ENCODE measurements at places on chromosomes 3 and 15.

DNA sequence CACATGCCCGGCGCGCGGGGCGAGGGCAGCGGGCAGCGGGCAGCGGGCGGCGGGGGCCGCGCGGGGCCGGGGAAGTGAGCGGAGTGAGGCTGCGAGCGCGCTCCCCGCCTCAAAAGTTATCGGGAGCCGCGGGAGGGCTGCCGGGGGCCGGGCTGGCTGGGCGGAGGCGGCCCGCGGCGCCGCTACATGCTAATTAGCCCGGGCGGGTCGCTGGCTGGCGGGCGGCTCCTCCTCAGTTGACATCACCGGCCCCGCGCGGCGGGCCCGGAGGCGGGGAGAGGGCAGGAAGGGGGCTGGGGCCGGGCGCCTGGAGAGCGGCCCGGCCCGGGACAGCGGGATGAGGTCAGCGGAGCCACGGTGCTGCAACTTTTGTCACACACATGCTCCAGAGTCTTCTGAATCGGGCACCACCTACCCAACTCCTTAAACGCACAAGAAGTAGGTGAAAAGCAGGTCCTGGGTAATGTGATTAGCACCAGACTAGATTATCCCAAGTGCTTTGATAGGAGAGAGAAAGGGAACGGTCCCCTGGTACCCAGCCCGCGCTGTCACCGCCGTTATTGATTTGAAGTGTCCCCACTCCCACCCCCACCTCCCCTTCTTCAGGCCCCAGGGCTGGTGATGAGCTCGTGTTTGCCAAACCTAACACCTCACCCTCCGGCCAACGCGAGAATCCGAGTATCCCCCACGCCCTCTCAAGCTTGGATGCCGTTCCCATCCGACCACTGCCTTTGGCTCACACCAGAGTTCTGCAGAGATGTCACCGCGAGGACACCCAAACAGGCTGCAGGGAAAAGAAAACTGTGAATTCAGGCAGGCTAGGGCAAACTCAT lies at the start of gene HEG1:
Gene HEG1 (minus strand): TSS at position 85 of the 833 bp plus-strand sequence. CDS start 107 bp downstream, outside the sequence.
- no peak for DNase-seq

GRCh38 chr3:146491303-146491702 lies 21.9 kb upstream of the PLSCR2 start:
- no peak for DNase-seq

DNA sequence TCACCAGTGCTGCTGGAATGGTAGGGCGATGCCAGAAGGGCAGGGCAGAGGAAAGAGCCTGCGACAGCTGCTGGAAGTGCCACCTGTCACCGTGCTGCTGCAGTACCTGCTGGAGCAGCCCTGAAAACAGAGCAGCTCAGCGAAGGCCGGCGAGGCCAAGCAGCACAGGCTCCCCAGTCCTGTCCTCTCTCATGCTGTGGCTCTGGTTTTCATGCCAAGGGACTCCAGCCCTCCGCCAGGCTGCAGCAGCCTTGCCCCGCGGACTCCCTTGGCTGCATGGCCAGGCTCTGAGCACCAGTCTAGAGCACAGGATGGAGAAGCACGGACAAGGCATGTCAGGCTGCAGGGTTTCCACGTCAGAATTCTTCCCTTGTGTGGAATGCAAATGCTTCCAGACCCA lies 43.9 kb downstream of the ADCY5 start:
- no peak for DNase-seq

DNA sequence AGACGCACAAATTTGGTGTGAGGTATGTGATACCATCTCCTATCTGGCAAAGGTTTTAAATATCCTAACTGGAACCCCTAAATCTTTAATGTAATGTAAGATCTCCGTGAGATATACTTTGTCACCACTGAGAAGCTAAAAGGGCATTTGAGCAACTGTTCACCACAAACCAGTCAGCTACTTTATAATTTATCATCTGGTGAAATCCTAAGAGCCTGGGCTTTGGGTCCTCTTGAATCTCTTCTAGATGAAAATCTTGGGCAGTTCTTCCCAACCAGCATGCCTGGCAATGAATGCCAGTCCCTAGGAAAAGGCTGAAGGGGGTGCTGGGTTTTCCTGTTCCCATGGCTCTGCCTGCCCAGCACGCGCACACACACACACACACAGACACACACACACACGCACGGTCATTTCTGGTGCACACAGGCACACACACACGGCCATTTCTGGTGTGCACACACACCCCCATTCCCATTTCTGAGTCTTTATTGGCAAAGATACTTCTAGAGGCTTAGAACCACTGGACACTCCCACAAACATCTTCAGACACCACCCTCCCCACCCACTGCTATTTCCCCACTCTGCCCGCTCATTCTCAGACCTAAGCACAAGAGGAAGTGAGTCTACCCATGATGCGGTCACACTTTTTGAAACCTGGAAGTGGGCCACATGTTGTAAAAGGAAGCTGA lies 72.6 kb downstream of the MYO1E start:
- no peak for DNase-seq

GRCh38 chr3:143139762-143140161 lies 20.2 kb downstream of the CHST2 start:
- no peak for DNase-seq

GRCh38 chr15:47944637-47945288 lies 176.0 kb upstream of the SLC24A5 start:
- no peak for DNase-seq

- no peak for DNase-seq
These were observed 10.5 kb downstream of the LOXL1 start for GRCh38 chr15:73936588-73937290.

DNA sequence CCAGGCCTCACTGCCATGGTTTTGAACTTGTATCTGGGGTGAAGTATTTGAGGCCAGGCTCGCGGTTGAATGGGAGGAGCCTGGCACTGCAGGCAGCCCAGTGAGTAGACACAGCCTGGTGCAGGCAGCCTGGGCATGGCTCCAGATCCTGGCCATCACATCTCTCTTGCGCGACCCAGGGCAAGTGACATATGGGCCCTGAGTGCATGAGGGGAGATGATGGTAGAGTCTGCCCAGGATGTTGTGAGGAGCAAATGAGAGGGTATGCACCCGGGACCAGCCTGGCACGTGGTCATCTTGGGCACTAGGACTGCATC lies 103.5 kb downstream of the TBC1D2B start:
- DNase-seq: no peak

- DNase-seq: peak; percentile 80
These were observed 14.4 kb upstream of the BSN start for GRCh38 chr3:49539659-49540560.

- DNase-seq: no peak
These were observed 35.8 kb upstream of the ABHD2 start for GRCh38 chr15:89052474-89052873.

GRCh38 chr3:195768414-195768813 lies 43.3 kb downstream of the MUC4 start:
- DNase-seq: no peak

GRCh38 chr3:191294291-191294690 lies 34.9 kb upstream of the CCDC50 start:
- DNase-seq: no peak

DNA sequence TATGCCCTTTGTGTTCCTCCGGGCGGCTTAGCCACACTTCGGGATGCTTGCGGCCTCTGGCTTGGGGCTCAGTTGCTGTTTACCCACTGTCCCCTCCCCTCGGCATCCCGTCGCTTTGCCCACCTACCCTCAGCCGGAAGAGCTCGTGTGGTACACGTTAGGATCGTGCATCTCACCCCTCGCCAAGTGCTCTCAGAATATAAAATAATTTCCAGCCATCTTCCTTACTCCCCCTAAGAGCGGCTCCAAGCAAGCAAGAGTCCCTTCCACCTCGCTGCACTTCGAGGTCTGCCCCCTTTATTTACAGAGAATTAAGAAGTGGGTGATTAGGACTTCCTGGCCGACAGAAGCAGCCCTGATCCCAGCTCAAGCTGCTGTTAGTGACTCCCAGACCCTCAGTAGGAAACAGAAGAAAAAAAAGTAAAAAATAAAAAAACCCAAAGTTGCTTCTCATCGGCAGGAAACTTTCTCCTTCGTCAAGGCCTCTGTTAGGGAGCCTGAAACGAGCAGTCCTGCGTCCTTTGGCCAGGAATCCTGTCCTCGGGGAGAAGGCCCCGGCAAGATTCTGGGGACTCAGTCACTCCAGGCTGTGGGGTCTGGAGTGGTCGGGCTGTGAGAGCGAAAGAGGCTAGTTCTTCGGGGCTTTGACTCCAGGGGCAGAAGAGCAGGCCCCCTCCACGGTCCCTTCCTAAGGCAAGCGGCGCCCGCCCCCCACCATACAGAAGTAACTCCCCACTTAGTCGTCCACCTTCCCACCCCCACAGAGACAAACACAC lies 3.0 kb downstream of the MEIS2 start:
- no peak for DNase-seq

DNA sequence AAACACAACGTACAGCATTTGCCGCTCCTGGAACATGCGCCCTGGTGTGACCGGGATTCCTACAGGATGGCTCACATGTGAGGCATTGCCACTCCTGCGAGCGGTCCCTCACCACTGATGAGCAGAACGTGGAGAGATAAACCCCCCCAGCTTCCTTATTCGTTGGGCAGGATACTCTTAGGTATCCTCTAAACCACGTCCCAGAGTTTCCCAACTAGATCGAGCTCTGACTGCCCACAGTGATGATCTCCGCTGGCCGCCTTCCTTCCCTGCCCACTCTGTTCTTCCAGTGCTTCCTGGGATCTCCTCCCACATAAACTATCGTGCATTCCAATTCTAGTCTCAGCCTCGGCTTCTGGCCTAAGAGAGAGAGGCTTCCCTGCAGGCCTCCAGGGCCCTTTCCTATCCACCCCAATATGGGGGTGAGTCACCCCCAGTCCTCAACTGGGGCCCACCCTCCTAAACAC lies 91.8 kb downstream of the TOP2B start:
- DNase-seq: no peak

- no peak for DNase-seq
These were observed 776.5 kb downstream of the ROBO2 start for GRCh38 chr3:77816366-77816765.

DNA sequence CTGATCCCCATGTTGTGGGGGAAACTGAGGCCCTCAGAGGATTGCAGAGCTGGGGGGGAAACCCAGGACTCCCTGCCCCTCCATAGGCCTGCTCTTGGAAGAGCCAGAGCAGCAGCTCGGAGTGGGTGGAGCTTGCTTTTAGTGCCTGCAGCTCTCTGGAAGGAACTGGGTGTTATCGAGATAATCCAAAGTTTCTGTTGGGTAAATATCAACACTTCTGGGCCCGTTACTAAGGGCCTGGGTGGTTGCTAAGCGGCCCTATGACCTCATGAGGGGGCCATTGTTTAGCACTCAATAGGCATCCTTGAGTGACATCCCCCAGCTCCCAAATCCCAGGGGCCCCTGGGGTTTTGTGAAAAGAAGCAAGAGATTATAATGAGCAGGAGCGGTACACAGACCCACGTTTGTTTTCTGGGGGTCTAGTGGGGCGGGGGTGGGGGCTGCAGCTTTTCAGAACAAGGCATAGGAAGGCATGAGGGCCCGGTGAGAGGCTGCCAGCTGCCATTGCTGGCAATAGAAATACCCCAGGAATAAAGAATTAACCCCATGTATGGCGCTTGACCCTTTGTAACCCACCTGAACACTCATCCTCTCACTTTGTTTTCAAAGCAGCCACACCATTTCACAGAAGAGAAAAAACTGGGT lies 48.3 kb upstream of the ATP2B2 start:
- no peak for DNase-seq

GRCh38 chr15:96374499-96374898 lies 44.0 kb downstream of the NR2F2 start:
- no peak for DNase-seq

DNA sequence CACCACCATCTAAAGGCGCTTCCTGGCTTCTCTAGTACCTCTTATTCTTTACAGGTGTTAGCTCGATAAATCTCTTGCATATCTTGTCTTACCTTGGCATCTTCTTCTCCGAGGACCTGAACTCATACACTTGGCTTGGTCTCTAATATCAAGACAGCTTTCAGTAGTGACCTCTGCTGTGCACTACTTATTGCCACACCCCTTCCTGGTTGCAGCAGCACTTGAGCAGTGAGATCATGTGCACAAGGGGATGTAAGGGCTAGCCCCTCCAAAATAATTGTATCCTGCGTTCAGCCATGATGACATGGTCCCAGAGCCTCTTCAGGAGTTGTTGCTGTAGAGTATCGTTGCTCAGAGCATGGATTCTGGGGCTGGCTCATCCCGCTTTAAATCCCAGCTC lies 1.3 kb upstream of the PLA1A start:
- no peak for DNase-seq

DNA sequence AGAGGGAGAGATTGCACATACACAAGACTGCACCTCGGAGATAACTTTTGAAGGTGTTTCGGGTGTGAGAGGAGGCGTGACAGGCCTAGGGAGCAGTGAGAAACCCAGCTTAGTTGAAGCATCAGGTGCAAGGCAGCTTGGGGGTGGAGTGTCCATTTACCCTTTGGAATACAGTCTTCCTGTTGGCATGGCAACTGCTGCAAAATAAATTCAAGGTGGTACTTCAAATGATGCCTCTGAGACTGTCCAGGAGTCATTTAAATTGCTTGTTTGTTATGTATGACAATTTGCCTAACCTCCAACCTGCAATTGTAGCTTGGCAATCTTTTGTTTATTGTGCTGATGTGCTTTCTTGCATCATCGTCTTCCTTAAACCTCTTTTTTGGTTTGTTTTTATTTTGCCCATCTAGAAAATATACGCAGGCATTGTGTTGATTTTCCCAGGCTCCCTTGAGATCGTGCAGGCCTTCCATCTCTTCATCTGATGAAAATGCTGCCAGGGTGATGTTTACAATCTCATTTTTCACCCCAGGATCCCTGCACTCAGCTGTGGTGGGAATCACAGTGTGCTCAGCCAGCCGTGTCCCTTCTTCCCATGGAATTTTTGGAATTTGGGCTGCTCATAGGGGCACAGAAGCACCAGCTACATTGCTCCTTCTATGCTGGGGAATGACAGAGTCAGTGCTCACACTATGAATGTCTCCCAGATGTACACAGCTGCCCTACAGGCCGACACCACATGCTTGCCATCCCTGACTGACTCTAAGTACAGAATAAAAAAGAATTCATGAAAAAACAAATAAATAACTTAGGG lies 583.1 kb upstream of the CFAP20DC start:
- DNase-seq: no peak

GRCh38 chr3:131396170-131396569 lies 14.6 kb downstream of the NUDT16 start:
- DNase-seq: no peak

GRCh38 chr3:195198426-195199346 lies 72.3 kb downstream of the XXYLT1 start:
- no peak for DNase-seq

All from NCI-H510A (cell line).